ENCODE measurements at places on chromosomes 12 and 14.

- DNase-seq: no peak
These were observed 110.7 kb upstream of the SFSWAP start for GRCh38 chr12:131600160-131600532.

DNA sequence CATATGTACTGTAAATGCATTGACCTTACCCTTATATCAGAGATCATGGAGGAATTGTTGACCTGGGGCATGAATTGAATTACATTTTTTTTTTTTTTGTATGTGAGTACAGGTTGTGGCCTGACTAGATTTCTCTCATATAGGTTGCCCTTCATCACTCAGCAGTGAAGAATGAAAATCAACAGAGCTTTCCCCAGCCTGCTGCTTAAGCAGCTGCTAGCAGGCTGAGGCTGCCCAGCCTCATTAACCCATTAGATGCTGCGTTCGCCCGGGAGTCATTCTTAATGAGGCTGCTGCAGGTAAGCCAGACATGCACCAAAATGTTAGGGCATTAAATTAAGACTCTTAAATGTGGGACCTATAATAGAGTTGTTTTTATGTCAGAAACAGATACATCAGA lies 236.0 kb downstream of the ETNK1 start:
- no peak for DNase-seq

DNA sequence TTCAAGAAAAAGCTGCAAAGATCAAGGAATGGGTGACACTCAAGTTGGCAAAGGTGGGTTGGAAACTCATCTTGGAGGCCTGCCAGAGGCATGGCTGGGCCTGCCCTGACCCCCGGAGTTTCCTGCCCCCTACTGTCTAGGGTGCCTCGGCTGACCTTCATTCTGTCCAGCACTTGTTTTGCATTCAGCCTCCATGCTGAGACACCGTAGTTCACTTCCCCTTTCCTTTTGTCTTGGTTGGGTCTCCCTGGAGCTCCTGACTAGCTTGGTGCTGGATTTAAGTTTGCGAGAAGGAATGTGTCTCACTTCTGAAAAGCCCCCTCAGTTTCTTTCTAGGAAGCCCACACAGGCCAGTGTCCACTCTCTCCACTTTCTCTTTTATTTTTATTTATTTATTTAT lies 26.5 kb downstream of the PLEKHH1 start:
- no peak for DNase-seq

DNA sequence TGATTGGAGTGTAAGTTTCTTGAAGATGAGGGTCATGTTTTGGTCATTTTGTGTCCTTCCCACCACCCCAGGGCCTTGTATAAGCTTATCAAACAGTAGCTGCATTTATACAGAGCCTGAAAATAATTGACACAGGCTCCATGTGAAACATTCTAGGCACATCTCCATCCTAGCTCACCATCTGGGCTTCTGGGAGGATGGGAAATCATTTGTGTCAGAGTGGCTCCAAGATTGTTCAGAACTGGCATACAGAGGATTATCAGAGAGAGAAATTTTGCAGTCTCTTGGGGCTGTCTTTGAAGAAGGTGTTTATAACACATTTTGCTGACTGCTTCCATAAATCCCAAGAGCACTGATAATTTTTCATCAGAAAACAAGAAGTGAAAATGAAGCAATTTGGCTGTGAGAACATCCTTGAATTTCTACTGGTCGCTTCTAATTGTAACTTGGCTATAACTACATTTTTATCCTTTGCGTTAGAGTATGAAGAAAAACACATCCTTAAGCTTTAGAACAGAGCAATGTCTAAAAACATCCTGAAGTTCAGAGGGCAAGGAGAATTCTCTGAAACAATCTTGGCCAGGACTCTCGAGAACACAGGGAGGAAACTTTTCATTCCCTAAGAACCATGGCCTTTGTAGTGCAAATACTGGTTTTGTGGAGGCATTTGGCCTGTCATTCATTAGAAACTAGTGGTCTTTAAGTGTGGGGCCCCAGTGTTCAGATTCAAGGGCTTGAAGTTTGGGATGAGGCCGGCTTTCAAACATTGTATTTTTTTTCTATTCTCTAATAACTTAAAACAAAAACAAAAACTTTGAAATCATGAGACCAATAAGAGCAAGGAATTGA lies 151.1 kb downstream of the DACT1 start:
- no peak for DNase-seq

DNA sequence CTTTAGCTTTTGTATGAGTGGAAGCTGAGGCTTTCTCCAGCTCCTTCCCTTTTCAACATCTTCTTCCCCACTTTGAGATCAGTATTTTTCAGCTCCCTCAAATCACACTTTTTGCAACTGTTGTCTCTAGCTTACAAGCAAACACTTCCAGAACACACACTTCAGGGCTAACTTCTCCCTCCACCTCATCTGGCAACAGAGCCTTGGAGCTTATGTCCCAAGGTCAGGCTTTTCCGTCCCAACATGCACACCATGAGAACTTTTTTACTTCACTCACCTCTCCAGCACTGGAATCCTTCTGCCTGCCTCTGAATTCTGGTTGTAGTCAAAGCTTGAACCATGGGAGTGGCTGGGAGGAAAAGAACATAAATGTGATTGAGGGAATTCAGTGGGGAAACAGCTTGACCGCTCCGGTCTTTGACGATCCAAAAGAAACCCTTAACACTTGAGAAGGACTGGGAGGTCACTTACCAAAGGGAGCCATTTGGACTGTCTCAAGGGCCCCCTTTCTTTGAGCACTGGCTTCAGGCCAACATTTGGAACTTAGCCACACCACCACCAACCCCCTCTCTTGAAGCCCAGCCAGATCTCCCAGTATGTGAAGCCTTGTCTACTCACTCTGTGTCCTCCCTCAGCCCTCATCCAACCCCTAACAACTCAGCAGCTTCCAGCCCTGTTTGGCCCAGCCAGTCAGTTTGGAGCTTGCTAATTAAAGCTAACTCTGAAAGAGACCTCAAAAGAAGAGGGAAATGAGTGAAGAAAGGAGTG lies 3.9 kb upstream of the BLOC1S1 start:
- DNase-seq: no peak

GRCh38 chr12:123164222-123164621 lies 13.3 kb upstream of the PITPNM2 start:
- no peak for DNase-seq

- DNase-seq: peak; percentile 85
These were observed at the start of gene RABGGTA for GRCh38 chr14:24271134-24271833. Gene RABGGTA (minus strand): TSS chr14:24271597. CDS start chr14:24271115, 482 bp downstream.

- DNase-seq: peak; percentile 59
These were observed 376.8 kb downstream of the DPF3 start for GRCh38 chr14:72516936-72517700.

DNA sequence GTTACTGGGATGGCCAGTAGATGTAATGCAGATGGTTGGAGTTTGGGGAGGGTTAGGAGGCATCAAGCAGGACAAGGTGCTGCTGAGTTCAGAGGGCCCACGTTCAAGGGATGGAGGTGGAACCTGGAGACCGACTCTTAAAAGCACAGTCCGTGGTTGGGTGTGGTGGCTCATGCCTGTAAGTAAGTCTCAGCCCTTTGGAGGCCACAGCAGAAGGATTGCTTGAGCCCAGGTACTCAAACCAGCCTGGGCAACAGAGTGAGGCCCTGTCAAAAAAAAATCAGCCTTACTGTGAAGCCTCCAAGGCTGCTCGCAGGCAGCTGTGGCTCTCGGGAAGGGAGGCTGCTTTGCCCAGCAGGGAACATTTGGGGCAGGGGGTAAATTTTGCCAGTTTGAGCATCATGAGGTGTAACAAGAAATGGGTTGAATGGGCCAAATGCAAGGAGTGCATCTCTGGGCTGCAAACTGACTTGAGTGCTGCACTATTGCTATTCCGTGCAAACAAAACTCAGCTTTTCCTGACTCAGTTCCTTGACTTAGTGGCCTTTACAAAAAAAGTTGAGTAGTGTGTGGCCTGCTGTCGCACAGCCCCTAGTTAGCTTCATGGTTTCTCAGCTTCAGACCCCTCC lies 55.0 kb downstream of the ANAPC7 start:
- DNase-seq: no peak

GRCh38 chr12:82970614-82971013 lies 283.9 kb downstream of the TMTC2 start:
- no peak for DNase-seq

GRCh38 chr12:109625131-109625559 lies 51.6 kb downstream of the MVK start:
- DNase-seq: no peak

DNA sequence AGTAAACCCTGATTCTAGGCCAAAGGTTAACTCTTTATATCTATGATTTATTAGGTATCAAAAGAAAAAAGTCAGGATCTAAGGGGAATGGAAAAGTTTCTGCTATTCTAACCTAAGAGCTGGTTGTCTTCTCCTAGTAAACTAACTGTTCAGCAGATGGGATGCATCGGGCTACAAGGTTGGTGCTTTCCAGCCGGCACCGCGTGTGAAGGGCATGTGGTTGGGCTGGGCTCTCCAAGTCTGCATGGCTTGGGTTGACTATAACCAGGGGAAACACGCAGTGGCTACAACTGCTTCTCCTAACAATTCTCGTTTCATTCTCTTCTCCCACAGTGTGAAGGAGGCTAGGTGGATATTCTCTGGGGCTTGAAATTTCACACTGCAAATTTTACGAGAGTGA lies 354.5 kb downstream of the APAF1 start:
- DNase-seq: no peak
